ENCODE measurements at places on chromosomes 1 and 21.

DNA sequence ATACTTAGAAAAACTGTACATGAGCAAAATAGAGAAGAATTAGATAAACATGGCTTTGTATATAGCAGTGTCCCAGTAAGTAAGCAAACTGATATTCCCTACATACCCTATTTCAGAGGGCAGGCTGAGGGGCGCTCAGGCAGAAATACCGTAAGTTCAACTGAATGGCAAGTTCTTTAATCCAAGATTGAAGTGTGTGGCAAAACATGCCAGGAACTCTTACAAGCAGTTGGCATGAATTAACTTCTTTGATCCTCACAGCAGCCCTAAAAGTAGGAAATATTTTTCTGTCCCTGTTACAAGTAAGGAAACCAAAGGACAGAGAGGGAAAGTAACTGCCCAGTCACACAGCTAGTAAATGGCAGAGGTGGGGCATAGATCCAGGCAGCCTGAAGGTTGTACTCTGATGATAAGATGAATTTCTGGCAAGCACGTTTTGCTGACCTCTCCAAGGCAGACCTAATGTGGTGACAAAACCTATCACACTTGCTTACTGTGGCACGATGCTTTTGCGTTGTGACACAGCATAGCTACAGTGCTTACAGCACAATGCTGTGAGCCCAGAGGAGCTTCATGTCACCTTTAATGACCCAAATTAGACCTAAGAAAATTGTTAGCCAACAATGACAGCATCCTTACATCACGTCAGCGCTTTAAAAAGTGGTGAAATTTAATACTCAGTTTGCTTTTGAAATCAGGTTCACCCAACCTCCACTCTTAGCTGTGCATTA, 35.0 kb upstream of the THEM4 start:
- DNase-seq = no peak

GRCh38 chr1:233982827-233983518, 78.5 kb downstream of the SLC35F3 start:
- DNase-seq = no peak

- DNase-seq = no peak
These were observed 31.1 kb downstream of the DLGAP3 start for GRCh38 chr1:34898330-34898761.

DNA sequence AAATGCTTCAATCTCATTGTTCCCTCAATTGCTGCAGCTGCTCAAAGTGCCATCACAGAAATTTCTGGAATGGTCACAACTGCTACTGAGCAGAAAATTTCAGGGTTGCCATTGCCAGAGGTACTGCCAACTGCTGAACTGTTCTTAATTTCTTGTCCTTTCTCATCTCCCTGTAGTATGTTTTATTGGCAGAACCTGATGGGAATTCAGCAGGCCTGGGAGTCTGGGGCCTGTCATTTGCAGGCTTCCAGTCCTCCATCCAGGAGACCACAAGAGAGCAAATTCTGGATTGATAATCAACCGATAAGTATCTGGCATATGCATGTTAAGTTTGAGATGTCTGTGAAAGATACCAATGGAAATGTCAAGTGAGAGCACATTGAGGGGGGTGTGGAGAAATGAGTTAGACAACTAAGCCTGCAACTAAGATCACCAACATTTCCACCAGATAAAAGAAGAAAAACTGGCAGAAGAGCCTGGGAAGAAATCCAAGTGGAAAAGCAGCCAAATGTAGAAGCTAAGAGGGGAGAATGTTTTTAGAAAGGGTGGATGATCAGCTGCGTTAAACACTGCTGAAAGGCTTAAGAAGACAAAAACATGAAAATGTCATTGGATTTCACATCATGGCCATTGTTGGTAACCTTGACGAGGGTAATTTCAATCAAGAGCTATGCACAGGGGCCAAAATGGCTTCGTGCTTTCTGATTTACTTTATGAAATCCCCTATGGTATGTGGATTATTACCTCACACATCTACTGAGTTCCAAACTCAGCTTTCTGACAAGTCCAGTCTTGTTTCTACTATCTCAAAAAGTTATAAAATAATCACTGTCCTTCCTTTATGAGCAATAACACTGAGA, 648.1 kb downstream of the PLPP3 start:
- DNase-seq = no peak

DNA sequence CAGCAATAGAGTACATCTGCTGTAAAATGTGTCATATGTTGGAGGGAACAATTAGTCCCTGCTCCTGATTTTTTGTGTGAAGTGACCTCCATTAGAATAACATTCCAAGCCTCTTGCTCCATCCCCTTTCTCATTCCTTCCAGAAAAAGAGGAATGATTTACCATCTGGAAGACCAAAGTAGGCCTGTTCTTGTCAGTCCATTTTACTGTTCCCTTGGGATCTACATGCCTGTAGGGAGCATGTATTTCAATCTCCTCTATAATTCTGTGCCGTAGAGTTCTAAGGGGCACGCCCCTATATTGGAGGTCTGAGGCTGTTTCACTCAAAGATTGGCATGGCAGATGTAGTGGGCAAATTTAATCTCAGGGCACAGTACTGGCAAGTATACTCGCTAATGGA, 48.8 kb upstream of the MAN1A2 start:
- no peak for DNase-seq

DNA sequence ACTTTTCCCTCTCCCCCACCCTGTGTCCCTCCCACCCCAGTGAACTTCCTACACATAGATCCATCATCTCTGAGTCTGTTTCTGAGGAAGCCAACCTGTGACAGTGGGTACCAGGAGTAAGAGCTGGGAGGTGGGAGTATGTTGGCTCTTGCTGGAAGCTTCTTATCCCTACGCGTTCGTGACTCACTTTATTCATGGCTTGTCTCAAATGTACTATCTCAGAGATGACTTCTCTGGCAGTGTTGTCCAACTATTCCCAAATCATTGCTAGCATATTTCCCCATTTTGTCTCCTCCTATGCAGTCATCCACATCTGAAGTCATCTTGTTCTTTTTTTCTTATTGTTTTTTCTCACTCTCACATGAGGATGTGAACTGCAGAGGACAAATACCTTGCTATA, 88.0 kb downstream of the HIVEP3 start:
- no peak for DNase-seq

DNA sequence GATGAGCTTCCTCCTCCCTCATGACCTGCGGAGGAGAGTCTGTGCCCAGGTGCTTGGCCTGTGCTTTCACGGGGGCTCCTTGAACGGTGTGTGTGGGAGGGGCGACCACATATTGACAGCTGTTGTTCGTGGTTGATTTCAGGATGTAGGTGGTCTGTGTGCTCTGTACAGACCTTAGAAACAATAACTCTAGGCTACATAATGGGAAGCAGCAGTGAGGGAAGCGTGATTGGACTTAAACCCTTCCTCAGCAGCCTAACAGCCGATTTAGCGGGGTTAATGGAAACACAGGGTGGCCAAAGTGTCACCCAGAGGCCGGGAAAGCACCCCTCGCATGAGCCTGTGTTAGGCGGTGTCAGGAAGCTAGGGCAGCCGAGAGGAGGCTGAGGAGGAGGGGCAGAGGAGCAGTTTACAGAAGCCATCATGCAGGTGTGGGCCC, 56.0 kb downstream of the TBCE start:
- DNase-seq = peak; percentile 67

GRCh38 chr1:61013946-61014667, 68.3 kb upstream of the NFIA start:
- no peak for DNase-seq

DNA sequence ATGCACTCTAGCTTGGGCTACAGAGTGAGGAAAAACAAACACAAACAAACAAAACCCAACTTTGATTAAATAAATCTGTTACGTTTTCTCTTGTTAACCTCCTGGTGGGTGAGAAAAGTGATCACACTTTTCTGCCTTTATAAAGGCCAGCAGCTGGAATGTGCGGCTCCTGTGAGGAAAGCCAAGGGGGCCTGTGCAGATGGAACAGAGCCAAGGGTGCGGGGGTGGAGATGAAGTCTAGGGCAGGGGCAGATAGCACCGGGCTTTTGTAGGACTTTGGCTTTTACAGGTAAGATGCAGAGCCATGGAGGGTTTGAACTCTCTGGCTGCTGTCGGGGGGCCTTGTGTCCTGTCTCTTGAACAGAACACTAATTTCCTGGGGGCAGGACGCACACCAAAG, 40.7 kb upstream of the GPR37L1 start:
- DNase-seq = no peak

GRCh38 chr1:30721812-30722537, 1.4 kb downstream of the MATN1 start:
- no peak for DNase-seq

GRCh38 chr1:93354749-93355148, 9.0 kb downstream of the DR1 start:
- no peak for DNase-seq

DNA sequence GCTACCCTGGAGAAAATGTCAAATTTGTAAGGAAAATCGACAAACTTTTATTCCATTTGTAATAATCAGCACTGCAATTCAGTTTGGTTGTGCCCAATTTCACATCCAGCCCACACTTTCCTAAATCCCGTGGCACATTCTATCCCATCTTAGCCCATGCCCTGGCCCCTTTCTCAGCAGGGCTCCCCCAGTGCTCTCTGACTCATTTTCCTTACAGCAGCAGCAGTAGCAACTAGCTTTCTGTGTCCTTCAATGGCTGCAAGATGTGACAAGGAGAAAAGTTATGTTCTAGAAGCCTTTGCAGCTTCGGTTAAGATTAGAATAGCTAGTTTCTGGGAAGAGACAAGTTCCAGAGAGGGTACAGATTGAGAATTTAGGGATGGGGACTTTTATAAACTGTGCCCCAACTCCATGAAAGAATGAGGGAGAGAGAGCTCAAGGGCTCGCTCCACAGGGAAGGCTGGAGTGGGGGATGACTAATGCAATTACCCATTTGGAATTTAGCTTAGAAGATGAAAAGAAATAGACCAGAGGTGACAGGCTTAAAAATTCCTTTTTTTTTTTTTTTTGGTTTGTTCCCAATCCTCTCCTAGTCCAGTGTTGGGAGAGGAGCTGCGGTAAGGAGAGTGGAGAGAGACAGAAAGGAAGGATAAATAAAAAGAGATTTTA, 47.0 kb upstream of the POU2F1 start:
- DNase-seq = no peak

DNA sequence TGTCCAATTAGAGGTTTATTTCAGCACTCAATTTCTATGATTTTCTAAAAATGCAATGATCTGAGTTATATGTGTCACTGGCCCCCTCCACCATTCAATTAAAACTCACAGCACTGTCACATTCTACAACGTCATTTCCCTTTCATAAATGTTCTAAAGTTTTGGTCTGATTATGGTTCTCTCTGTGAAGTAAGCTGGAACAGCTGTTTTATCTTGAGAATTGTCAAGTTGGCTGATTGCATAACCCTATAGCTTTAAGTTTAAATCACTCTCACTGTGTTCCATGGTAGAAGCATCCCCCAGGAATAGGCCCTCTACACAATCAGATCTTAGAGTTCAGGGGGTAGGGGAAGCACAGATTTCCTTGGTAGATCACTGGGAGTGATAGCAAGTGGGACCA, 41.4 kb upstream of the DNASE2B start:
- DNase-seq = no peak

DNA sequence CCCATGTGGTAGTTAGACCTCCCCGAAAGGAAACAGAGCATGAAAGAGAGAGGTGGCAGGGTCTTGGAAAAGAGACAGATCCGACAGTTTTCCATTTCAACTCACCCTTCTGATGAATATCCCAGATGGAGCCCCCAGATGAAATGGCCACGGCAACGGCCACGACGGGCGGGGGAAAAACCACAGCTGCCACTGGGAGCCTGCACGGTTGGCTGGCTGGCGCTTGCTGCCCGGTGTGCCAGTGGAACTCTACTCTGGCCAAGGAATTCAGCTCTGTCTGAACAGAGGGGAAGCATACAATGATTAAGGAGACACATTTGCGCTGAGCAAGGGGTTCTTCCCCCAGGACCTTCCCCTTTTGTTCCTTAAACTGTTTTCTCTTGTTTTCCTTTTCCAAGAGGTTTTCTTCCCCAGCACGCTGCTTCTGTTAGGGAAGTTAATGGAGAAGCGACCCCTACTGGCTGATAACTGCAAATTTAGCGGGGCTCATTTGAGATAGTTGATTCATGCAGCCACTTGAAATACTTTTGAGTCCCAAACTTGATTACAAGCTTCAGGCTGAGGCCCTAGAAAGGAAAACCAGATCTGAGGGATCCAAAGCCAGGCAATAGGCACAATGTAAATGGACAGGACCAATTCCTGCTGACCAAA, 1122.5 kb downstream of the NCAM2 start:
- peak; percentile 30 for DNase-seq

DNA sequence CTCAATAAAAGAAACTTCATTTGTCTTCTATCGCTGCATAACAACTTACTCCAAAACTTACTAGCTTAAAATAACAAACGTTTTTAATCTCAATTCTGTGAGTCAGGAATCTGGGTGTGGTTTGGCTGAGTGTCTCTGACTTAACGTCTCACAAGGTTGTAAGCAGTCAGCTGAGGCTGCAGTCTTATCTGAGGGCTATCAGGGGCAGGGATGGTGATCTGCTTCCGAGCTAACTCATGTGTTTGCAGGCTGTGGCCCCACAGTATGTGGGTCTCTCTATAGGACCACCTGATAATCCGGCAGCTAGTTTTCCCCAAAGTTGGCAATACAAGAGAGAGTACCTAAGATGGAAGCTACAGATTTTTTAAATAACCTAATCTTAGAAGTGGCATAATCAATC, 234.2 kb upstream of the FGGY start:
- no peak for DNase-seq

DNA sequence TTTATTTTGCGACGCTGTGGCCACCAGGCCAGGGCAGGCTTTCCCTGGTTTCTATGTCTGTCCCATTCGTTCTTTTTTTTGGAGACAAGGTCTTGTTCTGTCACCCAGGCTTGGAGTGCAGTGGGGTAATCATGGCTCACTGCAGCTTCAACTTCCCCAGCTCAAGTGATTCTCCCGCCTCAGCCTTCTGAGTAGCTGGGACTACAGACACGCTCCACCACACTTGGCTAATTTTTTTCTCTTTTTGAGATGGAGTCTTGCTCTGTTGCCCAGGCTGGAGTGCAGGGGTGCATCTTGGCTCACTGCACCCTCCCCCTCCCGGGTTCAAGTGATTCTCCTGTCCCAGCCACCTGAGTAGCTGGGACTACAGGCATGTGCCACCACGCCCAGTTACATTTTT, 43.4 kb upstream of the WNT4 start:
- no peak for DNase-seq

DNA sequence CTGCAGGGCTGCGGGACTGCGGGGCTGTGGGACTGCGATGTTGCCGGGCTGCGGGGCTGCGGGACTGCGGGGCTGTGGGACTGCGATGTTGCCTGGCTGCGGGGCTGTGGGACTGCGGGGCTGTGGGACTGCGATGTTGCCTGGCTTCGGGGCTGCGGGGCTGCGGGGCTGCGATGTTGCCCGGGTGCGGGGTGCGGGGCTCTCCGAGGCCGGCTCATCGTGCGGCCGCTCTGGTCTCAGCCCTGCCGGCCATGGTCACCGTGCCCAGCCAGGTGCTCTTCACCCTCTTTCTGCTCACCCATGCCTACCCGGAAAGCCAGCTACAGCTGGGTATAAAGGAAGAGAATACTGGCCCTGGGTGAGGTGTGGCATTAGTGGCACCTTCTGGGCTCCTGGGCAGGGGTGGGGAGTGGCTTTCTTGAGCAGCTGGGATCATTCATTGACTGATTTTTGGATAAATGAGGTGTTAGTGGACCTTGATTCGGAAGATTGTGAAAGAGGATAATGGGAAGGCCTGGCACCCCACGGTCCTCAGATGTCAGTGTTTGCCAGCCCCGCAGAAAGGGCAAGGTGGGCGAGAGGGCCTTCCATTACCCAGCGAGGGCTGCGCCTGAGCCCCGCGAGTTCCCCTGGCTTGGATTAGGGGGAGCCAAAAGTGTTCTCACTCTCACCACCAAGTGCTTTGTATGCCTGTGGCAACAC, 36.3 kb downstream of the COQ8A start:
- DNase-seq = no peak

- no peak for DNase-seq
These were observed 692 bp downstream of the SORT1 start for GRCh38 chr1:109396871-109397580.
